ENCODE measurements at places on chromosomes 7 and 10. TPM values are rescaled to one million over a fixed set of nuclear protein-coding genes. Genes with fewer than 3 reads are reported as not detected.

DNA sequence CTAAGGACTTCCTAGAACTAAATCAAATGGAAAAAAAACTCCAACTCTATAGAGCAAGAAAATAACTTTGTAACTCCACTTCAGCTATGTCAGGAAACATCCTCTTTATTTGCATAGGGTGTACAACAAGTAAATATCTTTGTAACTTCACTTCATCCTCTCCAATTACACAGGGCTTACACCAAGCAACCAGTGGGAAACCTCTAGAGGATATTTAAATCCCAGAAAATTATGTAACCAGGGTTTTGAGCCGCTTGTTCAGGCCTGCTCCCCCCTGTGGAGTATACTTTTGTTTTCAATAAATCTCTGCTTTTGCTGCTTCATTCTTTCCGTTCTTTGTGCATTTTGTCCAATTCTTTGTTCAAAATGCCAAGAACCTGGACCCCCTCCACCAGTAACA is 22.2 kb downstream of the LIPJ start:
- no peaks in the 10 kb centered on the region for H3K27me3 ChIP-seq
- no peak for DNase-seq
- H3K27ac ChIP-seq = no peak overlapping the region

GRCh38 chr10:30359373-30360206 is 10.5 kb upstream of the MTPAP start:
- no peaks in the 10 kb centered on the region for H3K27me3 ChIP-seq
- H3K36me3 ChIP-seq = no peaks in the 10 kb centered on the region
- no peak overlapping the region for H3K27ac ChIP-seq
- no peak overlapping the region for H3K4me3 ChIP-seq

JCAD gene
- 3.6 TPM for polyA plus RNA-seq

TBX20 gene
- polyA plus RNA-seq = 0.04 TPM

DNA sequence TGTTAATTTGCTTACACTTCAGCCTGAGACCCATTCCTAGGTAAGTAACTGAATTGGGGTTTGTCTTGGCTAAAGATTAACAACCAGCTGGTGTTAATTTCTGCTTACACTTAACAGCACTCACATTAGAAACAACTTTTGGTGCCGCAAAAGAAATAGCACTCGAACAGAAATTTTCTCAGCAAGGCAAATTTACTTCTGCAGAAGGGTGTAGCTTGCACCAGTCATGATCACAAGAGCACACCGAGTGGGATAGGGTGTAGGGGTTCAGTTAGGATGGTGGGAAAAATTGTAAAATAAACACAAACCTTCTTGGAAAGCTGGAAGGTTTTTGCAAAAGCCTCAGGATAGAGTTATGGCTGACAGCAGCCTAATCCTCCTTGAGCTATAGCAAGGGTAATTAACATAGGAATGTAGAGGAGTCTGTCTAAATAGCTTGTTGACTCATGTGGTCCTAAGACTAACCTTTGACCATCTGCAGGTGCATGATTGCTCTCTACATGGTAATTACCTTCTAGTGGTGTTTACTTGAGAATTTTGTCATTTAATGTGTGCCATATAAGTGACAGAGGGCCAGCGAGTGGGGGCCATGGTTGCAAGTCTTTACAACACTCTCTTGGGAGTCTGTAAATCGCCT is 67.8 kb upstream of the CDK13 start:
- no peak for DNase-seq
- H3K36me3 ChIP-seq = no peaks in the 10 kb centered on the region
- H3K27ac ChIP-seq = no peak overlapping the region
- no peak overlapping the region for H3K4me3 ChIP-seq
- H3K4me1 ChIP-seq = no peaks in the 10 kb centered on the region

PDIA4 gene
- polyA plus RNA-seq = 40.9 TPM

MYH16 gene
- 0.19 TPM for polyA plus RNA-seq

- H3K27me3 ChIP-seq = no peaks in the 10 kb centered on the region
- no peaks in the 10 kb centered on the region for H3K4me1 ChIP-seq
- H3K36me3 ChIP-seq = no peaks in the 10 kb centered on the region
- H3K27ac ChIP-seq = no peak overlapping the region
- no peak overlapping the region for H3K4me3 ChIP-seq
- DNase-seq = no peak
These were observed 323.4 kb downstream of the PARD3 start for GRCh38 chr10:34491678-34492077.

- DNase-seq = no peak
- H3K4me3 ChIP-seq = no peak overlapping the region
- H3K4me1 ChIP-seq = no peaks in the 10 kb centered on the region
- no peaks in the 10 kb centered on the region for H3K27me3 ChIP-seq
- no peak overlapping the region for H3K27ac ChIP-seq
These were observed 123.9 kb downstream of the PRKAG2 start for GRCh38 chr7:151752816-151753595.

GRCh38 chr10:114429581-114430335 is 25.5 kb upstream of the AFAP1L2 start:
- no peak overlapping the region for H3K27ac ChIP-seq
- H3K4me1 ChIP-seq = no peaks in the 10 kb centered on the region
- DNase-seq = no peak

FXYD4 gene
- polyA plus RNA-seq = not detected

DNA sequence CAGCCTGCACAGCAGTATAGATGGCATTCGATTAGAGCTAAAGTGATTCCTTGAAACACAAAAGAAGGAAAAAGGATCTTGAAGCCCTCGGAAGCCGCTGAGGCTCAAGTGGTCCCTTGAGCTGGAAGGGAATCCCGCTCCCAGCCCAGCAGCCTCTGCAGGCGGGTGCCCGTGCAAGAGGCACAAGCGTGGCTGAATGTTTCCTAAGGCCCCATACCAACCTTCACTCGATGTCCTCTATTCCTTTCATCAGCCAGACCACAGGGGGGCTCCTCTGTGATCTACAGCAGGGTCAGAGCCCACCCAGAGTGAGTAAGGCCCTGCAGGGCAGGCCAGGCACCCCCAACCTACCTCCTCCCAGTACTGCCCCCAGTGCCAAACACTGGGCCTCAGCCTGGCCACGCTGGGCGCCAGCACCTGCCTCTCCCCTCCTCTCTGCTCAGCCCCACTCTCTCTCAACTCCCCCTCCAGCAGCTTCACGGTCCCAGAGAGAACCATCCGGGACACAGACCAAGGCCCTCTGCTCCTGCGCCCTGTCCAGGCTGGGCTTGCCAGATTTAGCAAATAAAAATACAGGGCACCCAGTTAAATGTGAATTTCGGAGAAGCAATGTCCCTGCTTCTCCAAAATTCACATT is 30.5 kb downstream of the EBF3 start:
- H3K4me1 ChIP-seq = no peaks in the 10 kb centered on the region
- no peak overlapping the region for H3K27ac ChIP-seq
- H3K36me3 ChIP-seq = no peaks in the 10 kb centered on the region
- H3K4me3 ChIP-seq = no peak overlapping the region
- peak; percentile 40 for DNase-seq

TEX47 gene
- polyA plus RNA-seq = not detected

GRCh38 chr10:132499367-132499685 is 38.3 kb upstream of the INPP5A start:
- H3K36me3 ChIP-seq = no peaks in the 10 kb centered on the region
- H3K4me3 ChIP-seq = no peak overlapping the region

FAM13C gene
- 2.6 TPM for polyA plus RNA-seq

DNA sequence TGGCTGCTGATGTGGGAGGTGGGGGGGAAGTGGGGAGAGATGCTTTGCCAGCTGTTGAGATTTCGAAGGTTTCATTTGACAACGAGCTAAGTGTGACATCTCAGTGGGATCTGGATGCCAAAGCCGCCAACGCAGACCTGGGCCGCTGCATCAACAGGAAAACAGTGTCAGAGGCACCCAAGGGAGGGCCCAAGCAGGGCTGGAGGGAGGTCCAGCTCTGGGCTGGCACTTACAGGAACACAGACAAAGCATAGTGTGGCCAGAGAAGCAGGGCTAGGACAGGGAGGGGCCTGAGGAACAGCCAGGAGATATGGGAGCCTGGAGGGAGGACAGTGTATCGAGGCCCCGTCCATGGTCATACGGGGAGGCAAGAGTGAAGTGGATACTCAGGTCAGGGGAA is 73.1 kb downstream of the GTF2IRD1 start:
- no peaks in the 10 kb centered on the region for H3K27me3 ChIP-seq
- no peak overlapping the region for H3K4me3 ChIP-seq
- no peak for DNase-seq
- H3K36me3 ChIP-seq = peaks cover 71% of the 10 kb centered on the region
- no peaks in the 10 kb centered on the region for H3K4me1 ChIP-seq
- H3K27ac ChIP-seq = no peak overlapping the region

- H3K36me3 ChIP-seq = no peaks in the 10 kb centered on the region
- no peak overlapping the region for H3K4me3 ChIP-seq
- H3K27ac ChIP-seq = no peak overlapping the region
- H3K27me3 ChIP-seq = no peaks in the 10 kb centered on the region
These were observed 51.1 kb upstream of the GJD4 start for GRCh38 chr10:35554036-35554435.

TRIM50 gene
- 0.07 TPM for polyA plus RNA-seq

SLC18A2 gene
- polyA plus RNA-seq = 0.60 TPM

HOXA4 gene
- 4.8 TPM for polyA plus RNA-seq

- no peak overlapping the region for H3K27ac ChIP-seq
- peaks cover 33% of the 10 kb centered on the region for H3K4me1 ChIP-seq
- H3K4me3 ChIP-seq = no peak overlapping the region
- peaks cover 60% of the 10 kb centered on the region for H3K36me3 ChIP-seq
- no peak for DNase-seq
These were observed 25.6 kb upstream of the LIMK1 start for GRCh38 chr7:74057987-74058386.

EPDR1 gene
- polyA plus RNA-seq = 5.5 TPM

SOSTDC1 gene
- polyA plus RNA-seq = 1.8 TPM

- H3K4me1 ChIP-seq = no peaks in the 10 kb centered on the region
- peak overlapping the region; percentile 92 for H3K27ac ChIP-seq
- no peak for DNase-seq
- H3K27me3 ChIP-seq = no peaks in the 10 kb centered on the region
- peak overlapping the region; percentile 98 for H3K4me3 ChIP-seq
- peaks cover 15% of the 10 kb centered on the region for H3K36me3 ChIP-seq
These were observed 1.0 kb downstream of the PAXIP1 start for GRCh38 chr7:155001756-155002410.
